Stimulated activated CD4-positive, alpha-beta T cell treated with anti-CD3 and anti-CD28 coated beads, Interleukin-15, amount 100 ng/mL, for 48 hours (primary cell): ENCODE measurements at places on chromosomes 3 and 15.
A peak's percentile ranks its signal among the peaks of the same experiment; 100 is the strongest.

GRCh38 chr3:141619450-141619849 is 118.6 kb upstream of the RNF7 start:
- no peak for DNase-seq

- no peak for DNase-seq
These were observed 72.5 kb upstream of the AGTR1 start for GRCh38 chr3:148625095-148625736.

DNA sequence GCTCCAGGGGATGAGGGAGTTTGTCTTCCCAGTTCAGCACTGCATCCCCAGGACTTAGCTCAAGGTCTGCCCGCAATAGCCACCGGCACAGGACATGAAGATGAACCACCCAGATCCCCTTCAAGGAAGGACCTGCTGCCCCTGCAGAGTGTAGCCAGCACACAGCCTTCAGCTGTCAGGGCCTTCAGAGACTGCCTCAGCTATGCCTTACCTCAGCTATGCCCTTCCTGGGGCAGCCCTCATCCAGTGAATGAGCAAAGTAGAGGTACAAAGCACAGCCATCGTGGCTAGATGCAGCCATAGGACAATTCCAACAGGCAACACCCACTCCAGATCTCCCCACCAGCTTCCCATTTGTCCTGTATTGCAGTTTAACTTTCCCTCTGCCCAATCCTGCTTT is 291.2 kb upstream of the STT3B start:
- DNase-seq = no peak

DNA sequence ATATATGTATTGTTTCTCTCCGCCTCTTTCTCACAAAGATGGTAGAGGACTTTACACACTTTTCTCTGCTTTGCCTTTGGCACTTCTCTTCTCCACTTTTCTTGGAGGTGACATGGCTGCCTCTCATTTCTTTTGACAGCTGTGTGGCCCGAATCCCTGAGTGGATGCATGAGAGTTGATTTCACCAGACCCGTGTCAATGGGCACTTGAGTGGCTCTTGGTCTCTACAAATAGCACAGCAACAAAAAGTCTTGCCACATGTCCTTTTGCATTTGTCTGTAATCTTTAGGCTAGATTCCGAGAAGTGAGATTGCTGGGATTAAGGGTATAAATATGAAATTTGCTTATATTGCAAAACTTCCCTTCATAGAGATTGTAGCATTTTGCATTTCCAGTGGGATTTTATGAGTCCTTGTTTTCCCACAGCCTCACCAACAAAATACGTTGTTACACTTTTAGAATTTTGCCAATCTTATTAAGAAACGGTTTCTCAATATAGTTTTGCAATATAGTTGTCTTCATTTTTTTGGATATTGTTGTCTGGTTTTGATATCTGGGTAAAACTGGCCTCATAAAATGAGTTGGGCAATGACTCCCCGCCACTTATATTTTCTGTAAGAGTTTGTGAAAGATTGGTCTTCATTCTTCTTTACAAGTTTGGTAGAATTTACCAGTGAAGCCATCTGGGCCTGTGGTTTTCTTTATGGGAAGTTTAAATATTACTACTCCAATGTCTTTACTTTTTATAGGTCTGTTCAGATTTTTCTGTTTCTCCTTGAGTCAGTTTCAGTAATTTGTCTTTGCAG is 5.2 kb upstream of the TRPM1 start:
- no peak for DNase-seq

- peak; percentile 76 for DNase-seq
These were observed 539 bp upstream of the PLCL2 start for GRCh38 chr3:16884084-16884747.

DNA sequence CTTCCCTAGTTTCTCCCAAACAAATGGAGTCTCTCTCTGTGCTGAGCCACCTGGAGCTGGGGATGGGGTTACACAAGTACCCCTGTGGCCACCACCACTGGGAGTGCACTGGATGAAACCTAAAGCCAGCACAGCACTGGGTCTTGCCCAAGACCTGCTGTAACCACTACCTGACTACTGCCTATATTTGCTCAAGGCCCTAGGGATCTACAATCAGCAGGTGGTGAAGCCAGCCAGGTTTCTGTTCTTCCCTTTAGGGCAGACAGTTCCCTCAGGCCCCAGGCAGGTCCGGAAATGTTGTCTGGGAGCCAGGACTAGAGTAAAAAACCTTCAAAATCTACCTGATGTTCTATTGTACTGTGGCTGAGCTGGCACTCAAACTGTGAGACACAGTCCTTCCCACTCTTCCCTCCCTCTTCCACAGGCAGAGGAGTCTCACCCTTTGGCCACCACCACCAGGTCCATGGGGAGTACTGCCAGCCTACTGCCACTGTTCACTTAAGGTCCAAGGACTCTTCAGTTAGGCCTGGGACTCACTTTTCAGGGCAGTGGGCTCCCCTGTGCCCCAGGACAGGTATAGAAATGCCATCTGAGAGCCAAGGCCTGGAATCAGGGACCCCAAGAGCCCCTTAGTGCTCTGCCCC is 23.8 kb downstream of the C3orf20 start:
- no peak for DNase-seq

GRCh38 chr3:169558371-169558770 is 105.1 kb downstream of the MECOM start:
- no peak for DNase-seq

GRCh38 chr15:26744894-26745293 is 28.0 kb downstream of the GABRB3 start:
- no peak for DNase-seq

GRCh38 chr3:31714495-31715280 is 182.0 kb downstream of the STT3B start:
- DNase-seq = no peak

DNA sequence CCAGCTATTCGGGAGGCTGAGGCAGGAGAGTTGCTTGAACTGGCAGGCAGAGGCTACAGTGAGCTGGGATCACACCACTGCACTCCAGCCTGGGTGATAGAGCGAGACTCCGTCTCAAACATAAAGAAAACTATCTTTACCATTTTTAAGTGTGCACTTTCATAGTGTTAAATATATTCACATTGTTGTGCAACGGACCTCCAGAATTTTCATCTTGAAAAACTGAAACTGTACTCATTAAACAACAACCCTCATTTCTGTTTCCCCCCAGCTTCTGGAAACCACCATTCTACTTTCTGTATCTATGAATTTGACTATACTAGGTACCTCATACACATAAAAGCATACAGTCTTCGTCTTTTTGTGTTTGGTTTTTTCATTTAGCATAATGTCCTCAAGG is 375.1 kb downstream of the SHQ1 start:
- DNase-seq = no peak

DNA sequence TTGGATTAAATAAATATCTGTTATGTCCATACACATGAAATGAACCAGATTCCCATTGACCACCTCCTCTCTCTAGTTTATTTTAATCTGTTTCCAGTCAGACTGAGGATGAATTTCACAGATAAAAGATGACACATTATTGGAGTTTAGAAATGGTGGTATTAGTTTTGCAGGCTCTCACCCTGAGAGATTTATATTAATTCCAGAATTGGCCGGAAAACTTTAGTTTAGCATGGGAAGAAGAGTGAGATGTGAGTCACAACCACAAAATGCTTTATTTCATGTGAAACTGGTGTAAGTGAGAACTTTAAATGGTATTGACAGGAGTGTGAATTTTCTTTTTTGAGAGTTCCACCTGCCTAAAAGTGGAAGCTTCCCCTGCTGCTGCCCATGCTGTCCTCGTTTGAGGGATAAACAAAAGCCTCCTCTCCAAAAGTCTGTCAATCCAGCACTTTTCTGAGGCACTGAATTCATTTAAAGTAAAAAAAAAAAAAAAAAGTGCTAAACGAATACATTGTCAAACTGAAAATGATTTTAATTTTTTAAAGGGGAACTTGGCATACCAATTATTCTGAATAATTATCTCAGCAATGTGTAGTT is 65.1 kb upstream of the EPHA3 start:
- DNase-seq = no peak
